Right ventricle myocardium superior (tissue), 1 donor: ENCODE measurements at places on chromosomes 3 and 15.

GRCh38 chr3:97232393-97233034 lies 418.1 kb downstream of the EPHA6 start:
- DNase-seq = no peak

- DNase-seq = no peak
These were observed 56.6 kb upstream of the CSTA start for GRCh38 chr3:122268257-122269024.

DNA sequence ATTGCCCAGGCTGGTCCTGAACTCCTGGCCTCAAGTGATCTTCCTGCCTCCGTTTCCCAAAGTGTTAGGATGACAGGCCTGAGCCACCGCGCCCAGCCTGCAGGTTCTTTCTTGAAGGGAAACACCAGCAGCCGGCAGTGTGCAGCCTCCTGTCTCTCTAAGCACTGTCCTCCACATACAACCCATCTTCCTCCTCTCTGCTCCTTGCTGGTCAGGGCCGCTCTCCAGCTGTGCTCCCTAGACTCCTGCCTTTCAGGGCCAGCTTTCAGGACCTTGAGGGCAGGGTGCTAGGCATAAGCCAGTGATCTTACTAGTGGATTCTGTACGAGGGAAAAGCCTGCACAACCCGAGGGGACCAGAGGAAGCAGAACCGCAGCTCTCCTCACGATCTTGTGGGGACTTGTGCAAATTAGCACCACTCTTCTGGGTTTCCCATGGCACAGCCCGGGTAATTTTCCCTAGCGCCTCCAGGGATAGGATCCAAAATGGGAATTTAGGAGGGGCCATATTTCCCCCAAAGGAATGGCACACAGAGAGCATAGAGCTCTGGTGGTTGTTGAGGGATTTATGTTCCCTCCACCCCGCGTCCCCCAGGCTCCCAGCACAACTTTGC lies 18.2 kb upstream of the CORO2B start:
- DNase-seq = no peak

DNA sequence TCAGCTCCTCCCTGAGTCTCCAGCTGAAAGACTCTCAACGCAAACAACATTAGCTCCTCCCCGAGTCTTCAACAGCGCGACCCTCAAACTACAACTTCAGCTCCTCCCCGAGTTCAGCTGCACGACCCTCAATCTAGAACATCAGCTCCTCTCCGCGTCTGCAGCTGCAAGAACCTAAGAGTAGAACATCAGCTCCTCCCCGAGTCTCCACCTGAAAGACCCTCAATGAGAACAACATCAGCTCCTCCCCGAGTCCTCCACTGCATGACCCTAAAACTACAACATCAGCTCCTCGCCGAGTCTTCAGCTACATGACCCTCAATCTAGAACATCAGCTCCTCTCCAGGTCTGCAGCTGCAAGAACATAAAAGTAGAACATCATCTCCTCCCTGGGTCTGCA lies 78.3 kb downstream of the TFRC start:
- no peak for DNase-seq

GRCh38 chr3:169563775-169564059 lies 99.8 kb downstream of the MECOM start:
- no peak for DNase-seq

GRCh38 chr3:58560771-58561311 lies 16.4 kb downstream of the FAM107A start:
- no peak for DNase-seq

GRCh38 chr3:25861566-25861965 lies 71.7 kb downstream of the OXSM start:
- no peak for DNase-seq

- DNase-seq = peak; percentile 73
These were observed 148.3 kb downstream of the SMAD6 start for GRCh38 chr15:66850078-66850991.

DNA sequence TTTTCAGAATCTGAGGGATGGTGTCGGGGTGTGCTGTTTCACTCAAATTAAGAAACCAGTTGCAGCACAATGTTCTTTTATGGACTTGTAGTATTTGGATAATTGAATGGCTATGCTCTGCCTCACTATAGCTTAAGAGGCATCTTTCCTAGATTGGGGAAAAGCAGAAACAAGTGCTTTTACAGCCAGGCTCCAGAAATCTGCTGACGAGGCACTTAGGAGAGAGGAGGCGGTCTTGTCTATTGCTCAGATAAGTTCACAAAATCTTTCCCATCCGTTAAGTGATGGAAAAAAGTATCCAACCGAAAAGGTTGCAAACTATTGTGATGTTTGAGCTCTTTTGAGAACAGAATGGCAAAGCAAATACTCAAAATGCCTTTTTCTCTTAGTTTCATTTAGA lies 336.1 kb upstream of the RARB start:
- DNase-seq = no peak

- no peak for DNase-seq
These were observed 467 bp downstream of the HGD start for GRCh38 chr3:120681506-120682038.

GRCh38 chr3:100463002-100463401 lies 29.4 kb upstream of the TMEM45A start:
- no peak for DNase-seq

GRCh38 chr3:50435371-50436113 lies 67.9 kb downstream of the CACNA2D2 start:
- no peak for DNase-seq
